Heart right ventricle (tissue), 16 donors: ENCODE measurements at places on chromosomes 7 and 10. TPM values are rescaled to one million over a fixed set of nuclear protein-coding genes. Genes with fewer than 3 reads are reported as not detected.

GRCh38 chr10:14586901-14587300, 187.8 kb downstream of the FAM107B start:
- DNase-seq, result no peak

DNA sequence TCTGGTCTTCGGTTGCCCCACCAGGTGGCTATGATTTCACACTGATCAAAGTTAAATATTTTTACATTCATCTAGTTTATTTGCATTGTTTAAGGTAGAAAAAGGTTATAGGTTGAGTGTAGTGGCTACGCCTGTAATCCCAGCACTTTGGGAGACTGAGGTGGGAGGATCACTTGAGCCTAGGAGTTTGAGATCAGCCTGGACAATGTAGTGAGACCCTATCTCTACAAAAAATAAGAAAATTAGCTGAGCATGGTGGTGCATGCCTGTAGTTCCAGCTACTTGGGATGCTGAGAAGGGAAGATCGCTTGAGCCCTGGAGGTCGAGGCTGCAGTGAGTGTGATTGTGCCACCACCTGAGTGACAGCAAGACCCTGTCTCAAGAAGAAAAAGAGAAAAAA, 3.8 kb downstream of the CCM2 start:
- no peak for DNase-seq

ACHE gene
- polyA plus RNA-seq, result 0.80 TPM

SPDYE2B gene
- polyA plus RNA-seq, result not detected

DLX6 gene
- polyA plus RNA-seq, result not detected
